ENCODE measurements at places on chromosomes 13 and 19. TPM values are rescaled to one million over a fixed set of nuclear protein-coding genes. Genes with fewer than 3 reads are reported as not detected.

Gene PRR19
- 2.1 TPM for total RNA-seq

Gene SLC27A5
- 10.7 TPM for total RNA-seq

Gene GPX4
- 577 TPM for total RNA-seq

Gene HCN2
- total RNA-seq: 15.1 TPM

Gene TMEM221
- total RNA-seq: 0.39 TPM

DNA sequence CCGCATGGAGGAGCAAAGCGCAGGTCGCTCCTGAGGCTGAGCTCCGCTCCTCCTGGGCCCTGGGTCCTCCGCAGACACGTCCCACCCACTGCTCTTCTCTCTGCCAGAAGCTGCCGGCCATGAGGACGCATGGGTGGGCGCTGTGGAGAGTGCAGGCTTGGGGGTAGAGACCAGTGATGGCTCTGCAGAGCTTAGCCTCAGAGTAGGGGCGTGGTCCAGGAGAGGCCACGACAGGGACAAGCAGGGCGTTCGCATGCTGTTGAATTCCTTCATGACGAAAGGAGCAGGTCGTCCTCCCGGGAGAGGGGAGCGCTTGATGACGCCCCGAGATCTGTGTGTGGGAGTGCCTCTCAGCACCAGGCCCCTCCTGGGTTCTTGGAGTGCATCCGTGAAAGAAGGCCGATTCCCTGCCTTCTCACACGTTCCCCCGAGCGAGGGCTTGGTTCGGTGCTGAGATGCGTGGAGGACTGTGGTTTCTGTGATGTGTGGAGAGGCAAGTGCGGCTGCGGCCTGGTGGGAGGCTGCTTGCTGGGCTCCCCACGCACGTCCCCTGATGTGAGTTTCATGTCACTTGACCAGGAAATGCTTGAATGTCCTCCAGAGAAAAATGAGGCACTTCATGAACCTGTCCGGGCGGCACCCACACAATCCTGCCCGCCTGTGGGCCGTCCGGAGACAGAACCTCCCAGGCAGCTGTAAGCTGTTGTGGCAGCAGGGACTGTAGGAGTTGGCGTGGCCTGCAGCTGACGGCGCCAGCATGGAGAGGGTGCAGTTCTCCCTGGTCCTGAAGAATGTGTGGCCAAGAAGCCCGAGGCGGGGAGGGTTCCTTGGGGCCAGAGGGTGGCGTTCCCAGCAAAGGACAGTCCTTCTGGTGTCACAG lies 4.5 kb downstream of the SF3A2 start:
- DNase-seq: no peak

DNA sequence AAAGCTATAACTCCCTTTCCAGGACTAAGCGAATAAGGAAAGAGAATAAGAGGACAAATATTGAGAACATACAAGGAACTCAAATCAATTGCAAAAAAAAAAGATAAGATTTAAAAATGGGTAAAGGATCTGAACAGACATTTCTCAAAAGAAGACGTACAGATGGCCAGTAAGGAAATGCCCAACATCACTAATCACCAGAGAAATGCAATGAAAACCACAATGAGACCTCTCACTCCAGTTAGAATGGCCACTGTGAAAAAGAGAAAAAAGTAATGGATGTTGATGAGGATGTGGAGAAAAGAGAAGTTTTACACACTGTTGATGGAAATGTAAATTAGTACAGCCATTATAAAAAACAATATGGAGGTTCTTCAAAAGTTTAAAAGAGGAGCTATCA lies 63.8 kb downstream of the VWA8 start:
- DNase-seq: no peak

DNA sequence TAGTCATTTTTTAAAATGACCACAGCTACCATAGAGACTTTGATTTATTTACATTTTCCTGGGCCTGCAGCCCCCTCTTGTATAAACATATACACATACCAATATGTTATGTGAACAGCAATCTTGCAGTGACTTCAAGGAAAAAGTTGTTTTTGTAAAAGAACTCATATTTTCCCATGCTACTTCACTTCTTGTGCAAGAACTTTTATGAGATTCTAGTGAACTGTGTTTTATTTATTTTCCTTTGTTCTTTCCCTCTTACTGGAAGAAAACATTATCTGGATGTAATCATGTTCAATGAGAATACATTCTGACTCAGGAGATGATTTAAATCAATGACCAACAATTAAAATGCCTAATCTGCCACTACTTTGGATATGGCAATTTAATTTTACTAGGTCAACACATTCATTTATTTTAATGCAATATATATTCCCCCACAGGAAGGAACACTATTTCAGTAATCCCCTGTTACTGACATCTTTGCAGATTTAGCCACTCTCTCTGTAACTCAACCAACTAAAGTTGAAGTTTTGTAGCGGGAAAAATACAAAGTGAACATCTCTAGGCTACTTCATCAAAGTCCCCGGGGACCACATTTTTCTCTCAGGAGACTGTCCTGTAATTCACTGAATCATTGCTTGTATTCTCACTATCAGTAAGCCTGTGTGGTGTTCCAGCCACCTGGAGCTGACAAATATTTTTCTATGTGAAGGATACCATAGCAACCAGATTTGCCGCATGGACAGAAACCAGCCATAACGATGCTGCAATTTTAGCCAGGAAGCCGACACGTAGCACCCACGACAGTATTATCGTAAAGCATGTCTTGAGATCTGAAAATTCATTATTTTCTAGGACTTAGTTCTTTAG lies 90.5 kb downstream of the STARD13 start:
- DNase-seq: no peak

DNA sequence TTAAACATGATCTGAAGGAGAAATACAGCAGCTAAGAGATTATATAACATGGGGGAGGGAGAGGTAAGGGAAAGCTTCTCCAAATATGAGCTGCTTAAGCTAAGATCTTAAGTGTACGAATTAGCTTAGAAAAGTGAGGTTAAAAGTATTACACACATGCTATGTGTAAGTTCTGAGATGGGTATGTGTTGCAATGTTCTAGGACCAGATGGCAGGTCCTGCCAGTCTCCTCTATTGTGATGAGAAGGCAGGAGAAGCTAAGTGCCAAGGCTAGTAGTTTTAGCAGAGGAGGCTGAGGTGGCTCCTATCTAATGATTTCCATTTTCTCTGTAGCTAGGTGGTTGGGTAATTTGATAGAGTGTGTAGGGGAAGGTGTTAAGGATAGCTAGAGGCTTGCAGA lies 57.6 kb downstream of the MICU2 start:
- DNase-seq: no peak

- no peak for DNase-seq
Observed at GRCh38 chr13:111897178-111897845, 169.6 kb upstream of the SOX1 start.

- no peak for DNase-seq
Observed at GRCh38 chr13:109408591-109409382, 377.6 kb downstream of the IRS2 start.

GRCh38 chr19:52273301-52273700 lies 3.9 kb downstream of the ZNF766 start:
- DNase-seq: no peak

DNA sequence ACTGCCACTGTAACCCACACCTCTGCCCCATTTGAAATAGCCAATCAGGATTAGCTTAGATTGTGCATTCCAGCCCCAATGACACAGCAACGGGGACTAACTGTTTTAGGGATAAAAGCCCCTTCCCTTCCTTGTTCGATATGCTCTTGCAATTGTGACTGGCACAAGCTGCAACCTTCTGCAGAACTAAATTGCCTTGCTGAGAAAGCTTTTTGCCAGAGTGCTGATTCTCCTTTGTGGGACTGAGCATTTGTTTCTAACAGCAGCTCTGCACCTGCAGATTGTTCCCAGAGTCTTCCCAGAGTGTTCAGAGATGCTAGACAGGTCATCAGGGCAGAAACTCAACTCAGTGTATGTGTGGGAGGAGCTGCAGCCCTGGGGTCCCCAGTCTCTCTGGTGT lies 115.8 kb downstream of the ZNF675 start:
- no peak for DNase-seq

DNA sequence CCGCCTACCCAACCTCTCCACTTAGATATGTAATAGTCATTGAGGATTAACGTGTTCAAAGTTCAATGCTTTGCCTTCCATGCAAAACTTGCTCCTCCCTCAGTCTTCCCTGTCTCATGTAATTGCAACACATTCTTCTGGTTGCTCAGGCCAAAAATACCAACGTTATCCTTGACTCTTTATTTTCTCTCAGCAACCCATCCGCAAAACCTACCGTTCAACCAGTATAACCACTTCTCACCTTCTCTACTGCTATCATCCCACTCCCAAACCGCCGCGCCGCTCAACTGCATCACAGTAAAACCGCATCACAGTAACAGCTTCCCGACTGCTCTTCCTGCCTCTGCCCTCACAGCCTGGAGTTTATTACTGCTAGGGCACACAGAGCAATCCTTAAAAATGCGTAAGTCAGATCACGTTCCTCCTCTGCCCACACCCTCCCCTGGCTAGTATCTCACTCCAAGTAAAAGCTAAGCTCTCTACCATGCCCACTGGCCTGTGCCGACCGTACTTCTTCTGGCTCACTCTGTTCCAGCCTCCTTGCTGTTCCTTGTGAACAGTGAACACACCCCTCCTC lies 8.2 kb downstream of the MTIF3 start:
- no peak for DNase-seq

- no peak for DNase-seq
Observed at GRCh38 chr13:71619096-71619495, 247.9 kb downstream of the DACH1 start.

All from Panc1 (cell line).